ENCODE measurements at places on chromosomes 5 and 9.

GRCh38 chr5:20088361-20088760, 100.4 kb upstream of the CDH18 start:
- H3K36me3 ChIP-seq: no peaks in the 10 kb centered on the region
- H3K27me3 ChIP-seq: no peaks in the 10 kb centered on the region
- no peaks in the 10 kb centered on the region for H3K4me1 ChIP-seq
- H3K4me3 ChIP-seq: no peak overlapping the region
- no peak overlapping the region for H3K27ac ChIP-seq
- DNase-seq: no peak

GRCh38 chr5:40796487-40796889, 1.7 kb downstream of the PRKAA1 start:
- no peak overlapping the region for H3K4me3 ChIP-seq
- H3K27me3 ChIP-seq: no peaks in the 10 kb centered on the region
- no peak for DNase-seq
- no peaks in the 10 kb centered on the region for H3K36me3 ChIP-seq
- no peak overlapping the region for H3K27ac ChIP-seq
- H3K4me1 ChIP-seq: peaks cover 33% of the 10 kb centered on the region

DNA sequence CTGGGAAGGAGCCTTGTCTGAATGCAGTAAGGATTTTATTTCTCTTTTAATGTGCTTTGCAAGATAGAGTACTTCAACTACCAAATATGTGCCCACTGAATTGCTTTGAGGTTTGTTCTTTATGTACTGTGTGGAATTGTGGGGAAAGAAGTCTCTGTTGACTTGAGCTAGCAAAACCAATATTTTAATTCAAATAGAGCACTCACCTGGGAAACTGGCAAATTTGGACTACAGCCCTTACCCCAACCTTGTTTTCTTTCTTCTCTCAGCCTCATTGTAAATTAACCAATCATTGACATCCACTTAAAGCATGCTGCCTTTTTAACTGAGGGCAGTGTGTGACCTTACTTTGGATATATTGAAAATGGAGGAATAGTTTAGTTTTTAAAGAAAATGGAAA, 409.0 kb downstream of the SPATA31D1 start:
- no peaks in the 10 kb centered on the region for H3K4me1 ChIP-seq
- no peaks in the 10 kb centered on the region for H3K27me3 ChIP-seq
- H3K4me3 ChIP-seq: no peak overlapping the region
- no peak overlapping the region for H3K27ac ChIP-seq
- H3K36me3 ChIP-seq: no peaks in the 10 kb centered on the region

- H3K36me3 ChIP-seq: no peaks in the 10 kb centered on the region
- H3K4me1 ChIP-seq: peaks cover 22% of the 10 kb centered on the region
- no peak overlapping the region for H3K4me3 ChIP-seq
- DNase-seq: no peak
- H3K27me3 ChIP-seq: no peaks in the 10 kb centered on the region
These were observed 94.0 kb downstream of the RAPGEF6 start for GRCh38 chr5:131541071-131541470.

- H3K27ac ChIP-seq: no peak overlapping the region
- H3K36me3 ChIP-seq: no peaks in the 10 kb centered on the region
- H3K4me1 ChIP-seq: no peaks in the 10 kb centered on the region
- no peak overlapping the region for H3K4me3 ChIP-seq
These were observed 106.1 kb upstream of the SLC44A1 start for GRCh38 chr9:105138306-105138801.

DNA sequence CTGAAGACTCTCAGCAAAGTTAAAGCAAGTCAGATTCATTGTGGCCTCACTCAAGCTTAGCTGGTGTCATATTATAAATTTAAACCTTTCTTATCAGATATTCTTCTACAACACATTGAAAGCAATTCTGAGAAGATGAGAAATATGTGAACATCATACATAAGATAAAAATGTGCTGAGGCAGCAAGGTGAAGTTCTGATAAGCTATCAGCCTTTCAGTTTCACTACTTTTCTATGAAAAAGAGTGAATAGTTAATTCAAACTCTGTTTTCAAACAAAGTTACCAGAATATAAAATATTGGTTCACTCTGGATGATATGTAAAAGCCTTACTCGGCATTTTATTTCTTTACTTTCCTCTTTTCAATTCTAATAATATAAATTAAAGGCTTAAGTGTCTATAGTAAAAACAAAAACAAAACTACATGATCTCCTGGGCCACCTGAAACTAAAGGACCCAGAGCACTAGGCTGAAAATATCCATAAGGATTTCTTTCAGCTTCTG, 824.4 kb downstream of the MTRR start:
- H3K4me3 ChIP-seq: no peak overlapping the region
- no peak for DNase-seq
- H3K36me3 ChIP-seq: no peaks in the 10 kb centered on the region
- H3K27me3 ChIP-seq: no peaks in the 10 kb centered on the region

DNA sequence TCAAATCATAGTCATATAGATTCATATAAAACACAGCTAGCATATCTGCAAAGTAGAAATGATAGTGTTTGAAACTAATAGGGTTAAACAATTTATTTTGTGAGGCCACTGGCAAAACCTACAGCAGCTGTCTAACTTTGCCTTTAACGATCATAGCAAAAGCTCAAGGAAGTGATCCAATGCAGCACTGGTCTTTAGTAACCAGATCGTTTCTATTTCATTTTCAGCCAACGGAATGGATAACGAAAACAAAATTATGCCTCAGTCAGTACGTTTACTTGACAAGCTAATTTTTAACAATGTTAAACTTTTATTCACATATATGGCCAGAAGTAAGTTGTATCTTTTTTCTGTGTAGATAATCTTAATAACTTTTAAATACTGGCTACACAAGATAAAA, 17.7 kb downstream of the MLLT3 start:
- DNase-seq: no peak
- no peaks in the 10 kb centered on the region for H3K27me3 ChIP-seq
- no peak overlapping the region for H3K27ac ChIP-seq
- no peaks in the 10 kb centered on the region for H3K36me3 ChIP-seq
- H3K4me1 ChIP-seq: no peaks in the 10 kb centered on the region
- no peak overlapping the region for H3K4me3 ChIP-seq

GRCh38 chr5:83374547-83374946, 97.0 kb upstream of the VCAN start:
- no peaks in the 10 kb centered on the region for H3K4me1 ChIP-seq
- no peak for DNase-seq
- H3K27me3 ChIP-seq: no peaks in the 10 kb centered on the region
- H3K36me3 ChIP-seq: no peaks in the 10 kb centered on the region

DNA sequence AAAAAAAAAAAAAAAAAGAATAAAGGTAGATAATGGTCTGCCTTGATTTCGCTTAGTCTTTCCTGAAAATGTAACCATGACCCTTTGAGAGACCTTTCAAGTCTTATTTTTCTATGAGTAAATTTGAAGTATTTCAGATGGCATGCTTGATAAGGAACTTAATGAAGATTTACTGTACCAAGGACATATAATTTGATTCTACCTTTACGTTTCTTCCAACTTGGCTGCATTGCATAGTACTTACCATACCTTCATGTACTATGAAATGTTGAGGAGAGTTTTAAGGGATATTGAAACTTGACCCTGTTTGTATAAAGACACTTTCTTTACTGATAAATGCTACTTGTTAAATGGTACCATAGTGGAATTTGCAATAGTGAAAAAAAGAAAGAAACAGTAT, 35.0 kb upstream of the SNX24 start:
- H3K36me3 ChIP-seq: peaks cover 7% of the 10 kb centered on the region
- H3K4me1 ChIP-seq: peaks cover 5% of the 10 kb centered on the region
- DNase-seq: no peak
- H3K27me3 ChIP-seq: no peaks in the 10 kb centered on the region
- no peak overlapping the region for H3K27ac ChIP-seq

DNA sequence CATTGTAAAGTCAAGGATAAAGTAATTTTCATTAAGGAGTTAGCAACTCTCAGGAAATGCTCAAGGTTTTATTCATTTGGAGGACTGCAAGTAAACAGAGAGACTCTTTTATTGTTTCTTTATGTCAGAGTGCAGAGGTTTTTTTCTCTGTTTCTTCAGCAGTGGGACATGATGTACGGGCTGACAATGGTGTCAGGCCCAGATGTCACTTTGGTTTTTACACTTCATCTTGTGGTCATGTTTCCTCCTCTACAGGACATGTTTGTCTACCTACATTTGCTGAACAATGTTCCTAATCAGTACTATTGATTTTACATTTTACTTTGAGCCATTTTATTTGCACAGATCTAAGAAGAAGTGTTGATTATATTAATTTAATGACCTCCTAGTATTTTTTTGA, 72.8 kb upstream of the PARP8 start:
- DNase-seq: no peak
- no peaks in the 10 kb centered on the region for H3K4me1 ChIP-seq
- no peaks in the 10 kb centered on the region for H3K27me3 ChIP-seq
- H3K4me3 ChIP-seq: no peak overlapping the region
- no peaks in the 10 kb centered on the region for H3K36me3 ChIP-seq

DNA sequence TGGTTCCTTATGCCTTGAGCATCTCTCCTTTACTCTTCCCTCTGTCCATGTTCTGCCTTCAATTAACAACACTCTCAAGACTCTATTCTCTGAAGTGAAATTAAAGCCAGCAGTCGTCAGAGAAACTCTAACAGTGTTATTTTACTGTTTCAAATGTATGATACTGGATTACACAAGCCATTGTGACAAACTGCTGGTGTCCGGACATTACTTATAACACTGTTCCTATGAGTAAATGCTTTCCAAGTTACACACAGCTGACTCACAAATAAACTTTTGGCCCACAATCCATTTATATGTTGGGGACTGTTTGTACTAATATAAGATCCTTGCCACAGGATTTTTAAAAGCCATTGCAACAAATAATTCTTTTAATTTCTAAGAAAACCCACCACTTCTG, 63.2 kb upstream of the GHR start:
- H3K36me3 ChIP-seq: no peaks in the 10 kb centered on the region
- H3K27ac ChIP-seq: no peak overlapping the region
- DNase-seq: peak; percentile 15
- H3K4me3 ChIP-seq: no peak overlapping the region

- no peak within 1 kb of the TSS for H3K27ac ChIP-seq
- no peaks in the 10 kb centered on the region for H3K36me3 ChIP-seq
- H3K4me3 ChIP-seq: no peak within 1 kb of the TSS
- peaks cover 12% of the 10 kb centered on the region for H3K4me1 ChIP-seq
These were observed at the start of gene CFAP90 for GRCh38 chr5:7850395-7851239. Gene CFAP90, minus strand, starts transcription at chr5:7851133. Its CDS starts 112 bp downstream, at chr5:7851021.

DNA sequence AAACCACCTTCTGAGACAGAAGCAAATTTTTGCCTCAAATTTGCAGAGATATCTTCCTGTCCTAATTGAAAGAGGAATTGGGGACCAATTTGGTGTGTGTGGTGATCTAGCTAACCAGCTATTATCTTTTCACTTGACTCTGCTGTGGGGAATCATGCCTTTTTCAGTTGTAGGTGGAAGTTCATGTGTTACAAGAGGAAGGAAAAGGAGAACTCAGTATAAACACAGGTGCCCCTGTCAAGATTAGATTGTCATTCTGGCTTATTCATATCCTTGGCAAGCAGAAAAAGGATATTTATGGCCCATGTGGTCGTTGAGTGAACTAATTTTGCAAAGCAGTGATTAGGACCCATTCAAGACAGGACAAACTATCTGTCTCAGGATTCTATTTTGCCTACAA, 336.8 kb upstream of the SLC30A5 start:
- no peaks in the 10 kb centered on the region for H3K36me3 ChIP-seq
- DNase-seq: no peak
- H3K27me3 ChIP-seq: no peaks in the 10 kb centered on the region
- H3K27ac ChIP-seq: no peak overlapping the region

- DNase-seq: no peak
- H3K4me3 ChIP-seq: no peak overlapping the region
- H3K4me1 ChIP-seq: no peaks in the 10 kb centered on the region
These were observed 350.0 kb upstream of the ST8SIA4 start for GRCh38 chr5:101253096-101253495.

DNA sequence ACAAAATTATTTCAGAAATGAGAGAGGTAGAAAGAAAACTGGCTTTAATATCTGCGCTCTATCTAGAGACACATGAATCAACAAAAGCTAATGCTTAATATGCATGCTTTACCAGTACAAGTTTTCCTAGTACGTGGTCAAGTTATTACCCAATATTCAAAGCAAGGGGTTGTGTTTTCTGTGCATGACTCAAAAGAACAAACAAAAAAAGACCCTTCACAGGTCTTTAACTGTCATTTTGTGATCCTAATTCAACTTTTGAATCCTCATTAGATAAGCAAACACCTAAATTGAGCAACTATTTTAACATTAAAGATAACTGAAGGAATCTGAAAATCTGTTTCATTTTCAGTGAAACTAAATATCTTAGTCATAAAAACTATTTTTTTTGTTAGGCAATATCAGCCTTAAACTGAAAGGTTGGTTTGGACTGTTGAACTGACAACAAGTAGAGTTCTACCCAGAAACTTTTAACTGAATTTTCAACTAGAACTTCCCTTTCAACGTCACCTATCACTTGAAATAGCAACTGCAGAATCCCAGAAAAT, 12.5 kb downstream of the ST8SIA4 start:
- no peaks in the 10 kb centered on the region for H3K27me3 ChIP-seq
- H3K4me1 ChIP-seq: no peaks in the 10 kb centered on the region
- no peak overlapping the region for H3K27ac ChIP-seq

DNA sequence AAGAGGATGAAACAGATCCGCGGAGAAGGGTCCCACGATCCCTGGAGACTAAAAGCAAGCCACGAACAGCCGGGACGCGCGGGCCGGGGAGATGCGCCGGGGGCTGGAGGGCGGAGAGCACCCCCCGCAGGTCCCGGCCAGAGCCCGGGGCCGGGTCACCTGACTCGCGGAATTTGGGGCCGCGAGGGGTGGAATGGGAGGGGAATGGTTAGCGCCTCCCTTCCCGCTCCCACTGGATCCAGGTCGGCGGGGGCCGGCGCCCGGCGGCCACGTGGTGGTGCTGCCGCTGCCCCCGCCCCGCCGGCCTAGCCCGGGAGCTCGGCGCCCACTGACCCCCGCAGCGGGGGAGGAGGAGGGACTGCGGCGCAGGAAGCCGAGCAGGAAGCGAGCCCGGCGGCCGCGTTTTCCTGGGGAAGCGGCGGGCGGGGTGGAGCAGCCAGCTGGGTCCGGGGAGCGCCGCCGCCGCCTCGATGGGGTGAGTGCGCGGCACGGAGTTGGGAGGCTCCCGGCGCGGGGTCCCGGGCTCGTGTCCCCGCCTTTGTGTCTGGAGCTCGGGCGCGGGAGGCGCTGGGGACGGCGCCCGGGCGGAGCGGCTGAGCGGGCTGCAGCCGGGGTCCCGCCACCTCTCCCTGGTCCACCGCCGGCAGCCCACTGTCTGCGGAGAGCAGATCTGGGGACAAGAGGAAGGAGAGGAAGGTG, at the start of gene RAI14:
RAI14 (plus strand) TSS at position 328 of the 699 bp plus-strand sequence. CDS start 30,592 bp downstream, outside the sequence.
- H3K27me3 ChIP-seq: no peaks in the 10 kb centered on the region
- H3K4me1 ChIP-seq: no peaks in the 10 kb centered on the region
- H3K27ac ChIP-seq: peak within 1 kb of the TSS; percentile 81
- peak within 1 kb of the TSS; percentile 97 for H3K4me3 ChIP-seq
- no peaks in the 10 kb centered on the region for H3K36me3 ChIP-seq

Data from adrenal gland (tissue), 19 donors.